ENCODE measurements at places on chromosomes 13 and 19.

- DNase-seq = no peak
These were observed 8.4 kb downstream of the ZNF763 start for GRCh38 chr19:11973019-11973810.

- no peak for DNase-seq
These were observed 42.0 kb downstream of the RAB20 start for GRCh38 chr13:110519506-110519905.

DNA sequence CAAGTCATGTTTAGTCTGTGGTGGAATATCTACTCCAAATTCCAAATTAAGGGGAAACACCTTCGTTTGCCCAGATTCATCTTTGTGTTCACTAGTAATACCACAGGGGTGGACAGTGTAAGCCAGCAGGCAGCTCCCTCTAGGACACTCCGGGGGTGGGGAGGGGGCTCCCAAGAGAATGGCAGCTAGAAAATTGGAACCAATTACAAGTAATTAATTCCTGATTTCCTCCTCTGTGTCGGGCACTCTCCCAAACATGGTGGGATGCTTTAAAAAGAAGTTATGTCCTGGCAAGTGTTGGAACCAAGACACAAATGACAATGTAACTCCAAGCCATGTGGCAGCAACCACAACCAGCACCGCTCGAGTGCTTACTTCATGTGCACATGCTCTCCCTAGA, 5.9 kb downstream of the COL4A1 start:
- DNase-seq = no peak

GRCh38 chr19:3025549-3025886, 3.6 kb downstream of the TLE2 start:
- no peak for DNase-seq

GRCh38 chr13:96403651-96404050, 313.7 kb downstream of the HS6ST3 start:
- no peak for DNase-seq

- DNase-seq = no peak
These were observed 405.1 kb downstream of the FOXO1 start for GRCh38 chr13:40261336-40261735.

DNA sequence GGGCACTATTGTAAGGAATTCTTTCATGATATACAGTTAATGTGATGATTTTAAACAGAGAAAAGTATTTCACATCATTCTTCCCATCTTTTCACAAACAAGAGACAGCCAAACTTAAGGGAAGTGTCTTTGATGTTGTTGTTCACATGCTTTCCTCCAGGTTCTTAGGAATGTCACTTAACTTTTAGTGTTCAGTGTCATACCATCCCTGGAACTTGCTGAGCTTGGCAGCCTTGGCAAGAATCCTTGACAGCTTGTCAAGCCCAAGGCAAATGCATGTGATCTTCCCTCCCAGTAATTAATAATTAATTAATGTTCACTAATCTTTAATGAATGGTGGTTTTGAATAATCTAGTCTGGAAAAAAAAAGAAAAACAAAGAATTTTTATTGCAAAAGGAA, 727.9 kb upstream of the PRR20A start:
- DNase-seq = no peak

DNA sequence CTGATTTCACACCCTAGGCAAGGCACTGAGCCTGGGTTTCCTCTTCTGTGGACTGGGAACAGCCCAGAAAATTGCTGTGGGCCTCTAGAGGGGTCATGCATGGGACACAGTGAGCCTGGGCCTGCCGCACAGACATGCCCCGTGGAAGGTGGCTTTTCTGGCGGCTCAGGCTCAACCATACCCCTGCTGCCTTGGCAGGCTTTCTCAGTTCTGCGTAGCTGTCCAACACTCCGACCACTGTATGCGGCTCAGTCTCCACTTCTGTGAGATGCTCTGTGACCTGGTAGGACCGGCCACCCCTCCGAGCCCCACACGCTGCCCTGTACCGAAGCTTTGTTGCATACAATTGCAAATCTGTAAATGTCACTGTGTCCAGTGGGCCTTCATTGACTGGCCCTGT, 126.3 kb downstream of the UQCRFS1 start:
- DNase-seq = no peak

GRCh38 chr13:40056898-40057619, 401.6 kb downstream of the COG6 start:
- no peak for DNase-seq

- no peak for DNase-seq
These were observed 703 bp downstream of the KLF16 start for GRCh38 chr19:1862424-1863327.

DNA sequence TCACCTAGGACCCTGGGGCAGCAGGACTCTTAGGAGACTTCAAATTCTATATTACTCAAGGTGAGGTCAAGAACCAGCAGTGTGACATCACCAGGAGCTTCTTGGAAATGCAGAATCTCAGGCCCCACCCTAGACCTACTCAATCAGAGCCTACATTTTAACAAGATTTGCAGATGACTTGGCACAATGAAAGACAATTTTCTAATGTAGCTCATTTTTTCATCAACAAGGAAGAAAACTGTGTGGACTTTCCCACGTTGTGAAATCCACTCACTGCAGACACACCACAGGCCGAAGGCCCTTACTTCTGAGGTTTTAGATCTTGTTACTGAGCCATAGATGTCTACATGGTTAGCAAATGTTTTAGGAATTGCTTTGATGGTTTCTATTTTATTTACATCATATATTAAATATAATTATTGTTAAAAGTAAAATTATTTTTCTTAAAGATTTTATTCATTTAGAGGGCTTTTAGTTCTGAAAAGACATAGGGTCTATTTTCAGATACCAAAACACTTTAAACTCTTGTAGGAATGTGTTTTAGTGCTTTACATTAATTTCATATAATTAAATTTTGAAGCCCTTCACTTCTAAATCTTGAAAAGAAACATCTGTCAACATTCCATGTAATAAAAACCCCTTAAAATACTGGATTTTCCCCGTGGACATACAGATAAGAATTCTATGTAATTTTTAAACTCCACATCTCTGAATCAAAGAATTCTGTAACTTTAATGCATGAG, 18.5 kb upstream of the STARD13 start:
- peak; percentile 24 for DNase-seq

GRCh38 chr19:23867895-23868294, 46.8 kb upstream of the ZNF726 start:
- DNase-seq = peak; percentile 7

DNA sequence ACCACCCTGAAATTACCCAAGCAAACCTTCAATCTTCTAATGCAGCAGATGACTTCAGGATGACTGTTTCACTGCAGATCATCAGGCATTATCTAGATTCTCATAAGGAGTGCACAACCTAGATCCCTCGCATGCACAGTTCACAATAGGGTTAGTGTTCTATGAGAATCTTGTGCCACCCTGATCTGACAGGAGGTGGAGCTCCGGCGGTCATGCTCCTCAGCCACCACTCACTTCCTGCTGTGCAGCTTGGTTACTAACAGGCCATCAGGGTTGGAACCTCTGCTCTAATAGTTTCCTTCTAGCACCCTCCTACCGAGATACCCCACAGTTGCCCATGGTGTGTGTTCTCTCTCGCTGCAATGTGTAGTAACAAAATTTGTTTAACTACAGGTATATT, 442.8 kb downstream of the FGF14 start:
- no peak for DNase-seq

- peak; percentile 57 for DNase-seq
These were observed 4.9 kb upstream of the TNFSF14 start for GRCh38 chr19:6674868-6675305.

- peak; percentile 47 for DNase-seq
These were observed 651 bp downstream of the SERPINE3 start for GRCh38 chr13:51339952-51340732.

DNA sequence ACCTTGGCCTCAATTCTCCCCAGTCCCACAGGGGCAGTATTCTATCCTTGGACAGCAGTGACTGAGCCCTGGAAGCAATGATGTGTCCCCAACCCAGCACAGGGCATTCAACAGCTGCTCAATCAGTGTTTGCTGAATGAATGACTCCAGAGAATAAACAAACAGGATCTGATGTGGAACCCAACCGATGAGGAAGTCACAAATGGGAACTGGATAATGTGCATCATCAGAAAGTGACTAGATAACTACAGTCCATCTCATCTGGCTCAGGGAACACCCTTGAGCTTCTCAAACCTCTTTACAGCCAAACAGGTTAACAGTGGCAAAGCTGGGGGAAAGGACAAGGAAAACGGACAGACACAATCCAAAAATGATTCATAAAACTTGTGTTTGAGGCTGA, 8.2 kb downstream of the SLC25A30 start:
- DNase-seq = no peak

- peak; percentile 38 for DNase-seq
These were observed 1.3 kb downstream of the RFX1 start for GRCh38 chr19:14004619-14005348.

DNA sequence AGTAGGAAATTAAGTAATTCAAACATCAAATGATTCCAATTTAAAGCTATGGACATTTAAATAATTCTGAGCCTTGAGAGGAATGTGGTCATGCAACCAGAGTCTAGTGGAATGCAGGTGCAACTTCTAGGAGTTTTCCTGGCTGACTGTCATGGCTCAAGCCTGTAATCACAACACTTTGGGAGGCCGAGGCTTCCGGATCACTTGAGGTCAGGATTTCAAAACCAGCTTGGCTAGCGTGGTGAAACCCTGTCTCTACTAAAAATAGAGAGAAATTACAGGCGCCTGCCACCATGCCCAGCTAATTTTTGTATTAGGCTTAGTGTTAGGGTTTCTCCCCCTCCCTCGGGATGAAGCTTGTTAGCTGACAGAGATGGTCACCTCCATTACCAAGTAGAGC, 6.4 kb downstream of the ZNF808 start:
- no peak for DNase-seq

- DNase-seq = no peak
These were observed 35.2 kb downstream of the PEPD start for GRCh38 chr19:33486407-33486806.

DNA sequence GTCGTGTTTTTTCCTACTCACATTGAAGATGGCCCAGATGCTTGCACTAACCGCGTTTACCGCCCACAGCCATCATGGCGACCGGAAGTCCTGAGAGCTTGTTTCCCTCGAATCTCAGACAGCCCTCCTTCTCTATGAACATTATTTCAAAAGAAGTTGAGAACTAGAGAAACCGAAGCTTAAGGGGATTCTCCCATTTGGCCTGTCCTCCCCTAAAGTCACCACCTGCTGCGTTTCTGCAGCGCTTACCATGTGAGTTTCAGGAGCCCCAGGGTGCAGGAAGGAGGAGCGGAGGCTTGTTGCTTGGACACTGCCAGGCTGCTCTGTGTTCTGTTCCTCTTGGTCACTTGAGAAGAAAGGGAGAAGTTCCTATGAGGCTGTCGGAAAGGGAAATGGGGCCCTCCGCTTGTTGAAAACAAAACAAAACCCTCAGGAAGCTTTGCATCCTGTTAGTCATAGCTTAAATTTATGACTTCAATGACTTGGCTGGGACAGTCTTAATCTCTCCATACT, 6.2 kb downstream of the CARD8 start:
- no peak for DNase-seq

DNA sequence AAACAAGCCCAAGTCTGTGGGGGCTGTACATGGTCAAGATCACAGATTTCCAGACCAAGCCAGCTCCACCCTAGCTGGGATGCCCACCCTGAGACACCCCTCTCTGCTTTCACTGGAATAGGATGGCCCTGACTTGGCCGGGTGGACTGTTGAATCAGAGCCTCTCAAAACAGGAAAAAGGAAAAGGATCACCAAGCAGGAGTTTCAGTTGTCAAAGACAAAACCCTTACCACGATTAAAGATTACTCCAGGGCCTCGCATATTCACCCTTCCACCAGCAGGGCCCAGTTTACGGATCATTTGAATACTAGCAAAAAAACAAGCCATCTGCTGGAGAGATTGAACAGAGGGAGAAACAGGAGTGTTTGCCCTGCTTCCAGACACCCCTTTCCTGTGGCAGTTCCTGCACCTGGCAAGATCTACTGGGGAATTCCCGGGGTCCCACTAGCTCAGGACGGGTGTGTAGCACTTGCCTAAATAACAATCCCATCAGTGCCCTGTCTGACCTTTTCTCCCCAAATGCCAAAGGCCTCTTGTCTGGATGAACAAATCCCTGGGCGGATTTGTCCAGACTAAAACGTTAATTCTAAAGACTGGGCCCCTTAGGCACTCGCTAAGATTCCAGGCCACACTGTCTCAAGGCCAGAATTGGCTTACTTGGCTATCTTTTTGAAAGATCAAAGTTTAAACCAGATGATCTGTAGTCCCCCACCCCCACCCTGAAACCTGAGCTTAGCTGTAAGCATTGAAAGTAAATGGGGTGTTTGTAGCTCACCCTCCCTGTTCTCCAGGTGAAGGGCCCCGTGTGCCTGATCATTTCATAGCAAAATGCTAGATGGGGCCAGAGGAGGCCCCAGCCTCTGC, 38.4 kb downstream of the ACTN4 start:
- peak; percentile 67 for DNase-seq

- DNase-seq = peak; percentile 2
These were observed 58.7 kb upstream of the KLF5 start for GRCh38 chr13:73000027-73000674.

DNA sequence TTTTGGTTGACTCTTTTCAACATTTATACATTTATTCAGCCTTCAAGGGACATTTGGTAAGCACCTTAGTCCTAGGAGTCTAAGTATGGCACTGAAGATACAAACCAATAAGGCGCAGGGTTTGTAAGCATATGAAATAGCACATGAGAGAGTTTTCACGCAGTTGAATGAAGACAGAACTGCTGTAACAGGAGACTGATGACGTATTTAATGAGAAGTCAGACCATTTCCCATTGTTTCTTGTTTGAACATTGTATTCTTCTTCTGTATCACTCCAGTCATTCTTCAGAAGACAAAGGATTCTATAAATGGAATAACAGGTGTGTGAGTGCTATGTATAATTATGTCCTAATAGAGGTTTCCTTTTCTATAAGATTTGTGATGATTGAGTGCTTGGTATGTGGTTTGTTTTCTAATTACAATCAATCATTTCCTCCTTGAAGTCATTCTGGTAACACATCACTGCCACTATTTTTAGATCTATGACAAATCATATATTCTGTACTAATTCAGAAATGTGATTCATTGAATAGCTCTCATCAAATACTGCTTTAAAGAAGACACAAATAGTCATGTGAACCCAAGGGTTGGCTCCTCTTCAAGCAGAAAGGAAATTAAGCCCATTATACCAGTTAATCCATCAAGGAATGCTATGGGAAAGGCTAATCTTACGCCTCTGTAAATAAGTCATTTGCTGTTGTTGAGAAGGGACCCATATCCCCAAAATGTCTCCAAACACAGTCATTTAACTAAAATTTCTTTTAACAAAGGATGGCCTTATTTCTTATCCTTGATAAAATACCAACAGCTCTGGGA, 222.8 kb upstream of the NBEA start:
- no peak for DNase-seq

DNA sequence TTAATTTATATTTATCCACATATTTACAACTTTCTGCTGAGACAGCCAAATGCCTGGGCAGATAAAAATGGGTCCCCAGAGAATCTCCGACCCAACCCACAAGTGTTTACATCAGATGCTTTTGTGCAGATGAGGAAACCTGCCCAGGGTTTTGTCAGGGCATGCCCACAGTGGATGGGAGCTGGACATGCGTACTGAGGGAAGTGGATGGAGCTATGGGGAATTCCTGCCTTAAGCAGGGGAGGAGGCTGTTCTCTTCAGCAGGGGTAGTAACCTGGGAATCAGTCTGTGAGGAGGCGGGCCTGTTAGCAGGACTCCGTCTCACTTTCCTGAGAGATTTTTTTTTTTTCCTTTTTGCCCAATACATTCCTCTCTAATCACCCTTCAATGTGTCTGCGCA, 122.9 kb downstream of the RFC3 start:
- DNase-seq = peak; percentile 54

- no peak for DNase-seq
These were observed 12.9 kb upstream of the RNF113B start for GRCh38 chr13:98189841-98190505.
